Activated CD4-positive, alpha-beta T cell treated with anti-CD3 and anti-CD28 coated beads, Interleukin-2, amount 50 U/mL, for 4 hours (primary cell): ENCODE measurements at places on chromosomes 13 and 19.

DNA sequence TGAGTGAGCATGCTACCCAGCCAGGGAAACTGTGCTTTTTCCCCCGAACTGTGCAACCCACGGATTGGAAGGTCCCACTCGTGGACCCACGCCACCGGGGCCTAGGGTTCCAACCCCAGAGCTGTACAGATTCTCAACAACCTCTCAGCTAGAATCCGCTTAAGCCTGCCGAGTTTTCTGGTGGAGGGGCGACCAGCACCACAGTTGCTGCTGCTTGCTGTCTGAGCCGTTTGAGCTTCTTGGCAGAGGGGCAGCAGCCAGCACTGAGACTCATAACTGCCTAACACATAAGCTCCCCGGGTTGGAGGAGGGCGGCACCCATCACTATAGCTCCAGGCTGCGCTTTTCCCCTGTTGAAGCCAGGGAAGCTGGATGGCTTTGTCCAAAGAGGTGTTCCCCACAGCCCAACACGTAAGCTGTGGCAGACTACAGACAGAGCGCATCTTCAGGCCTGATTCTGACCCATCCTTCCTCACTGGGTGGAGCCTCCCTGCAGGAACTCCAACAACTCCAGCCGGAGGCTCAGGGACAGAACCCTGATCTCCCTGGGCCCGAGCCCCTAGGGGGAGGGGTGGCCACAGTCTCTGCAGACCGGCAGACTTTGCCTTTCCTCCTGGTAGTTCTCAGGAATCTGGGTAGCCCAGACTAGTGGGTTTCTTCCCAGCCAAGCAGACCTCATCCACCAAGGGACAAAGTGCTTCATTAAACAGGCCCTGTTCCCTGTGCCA is 871.6 kb downstream of the SLITRK6 start:
- no peak for DNase-seq

DNA sequence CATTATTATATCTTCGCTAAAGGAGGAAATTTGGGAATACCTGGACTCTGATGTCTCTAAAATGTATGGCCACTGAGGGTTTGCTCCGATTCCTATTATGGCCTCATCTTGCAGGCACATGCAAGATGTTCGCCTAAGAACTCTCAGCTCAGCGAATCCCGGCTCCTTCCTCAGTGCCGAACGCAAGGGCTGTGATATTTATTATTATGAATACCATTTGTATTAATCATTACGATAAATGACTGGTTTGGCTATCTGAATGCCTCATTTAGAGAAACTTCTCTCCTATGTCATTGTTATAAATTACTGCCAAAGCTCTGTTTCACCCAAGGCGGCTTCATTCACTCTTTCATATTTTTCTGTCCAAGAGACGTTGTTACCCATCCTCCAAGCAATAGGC is 369.7 kb upstream of the TSHZ3 start:
- no peak for DNase-seq

DNA sequence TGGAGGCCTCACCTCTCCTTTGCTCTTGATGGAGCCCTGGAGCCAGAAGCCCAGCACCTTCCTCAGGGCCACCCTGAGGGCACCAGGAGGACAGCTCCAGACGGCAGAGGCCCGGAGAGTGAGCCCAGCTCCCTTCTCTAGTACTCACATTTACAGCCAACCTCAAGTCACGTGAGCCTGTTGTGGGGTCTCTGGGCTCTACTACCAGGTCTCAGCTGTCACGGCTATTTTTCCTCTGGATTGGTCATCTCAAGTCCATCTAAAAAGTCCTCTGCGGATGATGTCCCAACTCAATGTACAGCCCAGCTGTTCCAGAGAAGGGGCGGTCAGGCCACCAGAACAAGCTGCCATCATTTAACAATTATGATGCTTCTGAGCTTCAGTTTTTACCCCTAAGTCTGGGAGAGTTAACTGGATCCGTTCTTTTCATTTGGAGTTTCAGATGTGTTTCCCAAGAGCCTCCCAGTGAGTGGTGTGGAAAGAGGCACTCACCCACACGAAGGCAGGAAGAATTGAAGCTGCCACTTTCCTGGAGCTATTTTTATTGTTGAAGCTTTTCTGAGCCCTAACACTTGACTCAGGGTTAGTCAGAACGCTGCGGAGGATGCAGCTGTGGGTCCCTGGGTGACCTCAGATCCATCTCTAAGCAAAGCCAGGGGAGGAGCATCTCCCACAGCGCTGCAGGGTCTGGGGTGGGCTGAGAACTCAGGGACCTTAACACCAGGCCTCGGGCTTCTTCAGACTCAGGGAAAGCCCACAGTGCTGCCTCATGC is 143.5 kb upstream of the UBL3 start:
- DNase-seq, result no peak

- DNase-seq, result no peak
Observed at GRCh38 chr19:19372656-19373416, 32.6 kb upstream of the GATAD2A start.

- no peak for DNase-seq
Observed at GRCh38 chr19:17926044-17926443, 6.8 kb upstream of the CCDC124 start.

- no peak for DNase-seq
Observed at GRCh38 chr19:15419413-15420025, 731 bp upstream of the AKAP8L start.

GRCh38 chr13:75299246-75299645 is 182.7 kb downstream of the TBC1D4 start:
- DNase-seq, result no peak

GRCh38 chr13:29402166-29402636 is 193.3 kb downstream of the SLC7A1 start:
- DNase-seq, result no peak

- DNase-seq, result no peak
Observed at GRCh38 chr13:76656056-76656455, 230.1 kb downstream of the KCTD12 start.

DNA sequence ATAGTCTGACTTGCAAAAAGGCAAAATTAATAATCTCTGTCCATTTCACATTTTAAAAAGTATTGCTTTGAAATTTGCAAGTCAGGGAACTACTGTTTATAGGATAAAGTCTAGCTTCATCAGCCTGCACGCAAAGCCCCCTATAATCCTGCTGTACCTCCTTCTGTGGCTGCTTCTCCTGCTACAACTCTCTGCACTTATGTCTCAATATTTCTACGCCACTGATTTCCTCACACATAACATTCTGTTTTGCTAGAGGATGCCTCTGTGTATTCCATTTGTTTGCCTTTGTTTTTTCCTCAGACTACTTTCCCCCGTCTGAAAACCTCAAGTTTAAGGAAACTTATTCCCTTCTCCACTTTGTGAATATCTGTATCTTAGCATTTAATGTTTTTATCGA is 389.9 kb downstream of the RFC3 start:
- no peak for DNase-seq

- no peak for DNase-seq
Observed at GRCh38 chr19:55069865-55070197, 5.8 kb upstream of the EPS8L1 start.

DNA sequence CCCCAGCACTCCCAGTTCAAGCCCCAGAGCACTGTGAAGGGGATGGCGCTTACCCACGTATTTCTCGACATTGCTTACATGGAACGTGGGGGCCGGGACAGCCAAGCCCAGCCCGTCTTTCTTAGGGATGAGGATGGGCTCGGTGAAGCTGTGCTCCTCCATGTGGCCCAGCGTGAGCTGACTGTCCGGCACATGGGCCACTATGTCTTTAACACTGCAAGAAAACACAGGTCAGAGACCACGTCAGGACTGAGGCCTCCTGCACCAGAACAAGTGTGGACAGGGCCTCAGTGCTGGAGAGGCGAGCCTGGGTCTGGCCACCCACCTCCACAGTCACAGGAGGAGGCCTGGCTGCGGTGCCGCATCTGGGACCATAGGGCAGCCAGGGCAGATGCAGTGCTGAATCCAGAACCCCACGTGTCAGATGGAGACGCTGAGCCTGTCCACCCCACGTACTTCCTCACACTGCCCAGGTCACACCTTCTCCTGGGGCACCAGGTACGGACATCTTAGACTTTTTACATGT is 125.2 kb downstream of the TUBA3C start:
- no peak for DNase-seq

DNA sequence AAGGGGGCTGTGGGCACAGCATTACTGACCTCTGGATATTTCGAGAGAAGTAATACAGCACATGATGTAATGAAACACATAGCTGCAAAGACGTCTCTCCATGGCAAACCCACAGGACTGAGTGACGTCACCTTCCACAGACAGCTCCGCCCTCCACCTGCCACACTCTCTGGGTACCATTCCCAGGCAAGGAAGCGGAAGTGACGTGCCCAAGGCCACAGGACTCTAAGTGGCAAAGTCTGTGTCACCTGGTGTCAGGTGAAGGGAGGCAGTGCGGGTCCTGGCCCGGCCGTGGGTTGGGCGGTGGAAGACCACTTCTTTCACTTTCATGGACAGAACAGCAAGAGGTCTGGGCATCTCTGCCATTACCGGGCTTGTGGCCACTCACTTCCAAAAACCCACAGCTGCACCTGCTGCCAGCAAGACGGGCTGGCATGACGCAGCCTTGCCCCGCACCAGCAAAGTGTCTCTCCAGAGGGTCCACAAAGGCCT is 6.8 kb upstream of the ADPRHL1 start:
- no peak for DNase-seq

- no peak for DNase-seq
Observed at GRCh38 chr13:49498206-49498605, 2.5 kb downstream of the PHF11 start.

- no peak for DNase-seq
Observed at GRCh38 chr19:52653161-52653560, 15.0 kb upstream of the ZNF83 start.

DNA sequence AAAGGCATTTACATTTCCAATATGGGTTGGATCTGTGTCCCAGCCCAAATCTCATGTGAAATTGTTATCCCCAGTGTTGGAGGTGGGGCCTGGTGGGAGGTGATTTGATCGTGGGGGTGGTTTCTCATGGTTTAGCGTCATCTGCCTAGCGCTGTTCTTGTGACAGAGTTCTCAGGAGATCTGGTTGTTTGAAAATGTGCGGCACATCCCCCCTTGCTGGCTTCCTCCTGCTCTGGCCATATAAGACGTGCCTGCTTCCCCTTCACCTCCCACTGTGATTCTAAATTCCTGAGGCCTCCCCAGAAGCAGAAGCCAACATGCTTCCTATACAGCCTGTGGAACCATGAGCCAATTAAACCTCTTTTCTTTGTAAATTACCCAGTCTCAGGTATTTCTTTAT is 126.2 kb upstream of the FNDC3A start:
- DNase-seq, result no peak

GRCh38 chr19:1146412-1146699 is 27.7 kb downstream of the SBNO2 start:
- DNase-seq, result no peak

DNA sequence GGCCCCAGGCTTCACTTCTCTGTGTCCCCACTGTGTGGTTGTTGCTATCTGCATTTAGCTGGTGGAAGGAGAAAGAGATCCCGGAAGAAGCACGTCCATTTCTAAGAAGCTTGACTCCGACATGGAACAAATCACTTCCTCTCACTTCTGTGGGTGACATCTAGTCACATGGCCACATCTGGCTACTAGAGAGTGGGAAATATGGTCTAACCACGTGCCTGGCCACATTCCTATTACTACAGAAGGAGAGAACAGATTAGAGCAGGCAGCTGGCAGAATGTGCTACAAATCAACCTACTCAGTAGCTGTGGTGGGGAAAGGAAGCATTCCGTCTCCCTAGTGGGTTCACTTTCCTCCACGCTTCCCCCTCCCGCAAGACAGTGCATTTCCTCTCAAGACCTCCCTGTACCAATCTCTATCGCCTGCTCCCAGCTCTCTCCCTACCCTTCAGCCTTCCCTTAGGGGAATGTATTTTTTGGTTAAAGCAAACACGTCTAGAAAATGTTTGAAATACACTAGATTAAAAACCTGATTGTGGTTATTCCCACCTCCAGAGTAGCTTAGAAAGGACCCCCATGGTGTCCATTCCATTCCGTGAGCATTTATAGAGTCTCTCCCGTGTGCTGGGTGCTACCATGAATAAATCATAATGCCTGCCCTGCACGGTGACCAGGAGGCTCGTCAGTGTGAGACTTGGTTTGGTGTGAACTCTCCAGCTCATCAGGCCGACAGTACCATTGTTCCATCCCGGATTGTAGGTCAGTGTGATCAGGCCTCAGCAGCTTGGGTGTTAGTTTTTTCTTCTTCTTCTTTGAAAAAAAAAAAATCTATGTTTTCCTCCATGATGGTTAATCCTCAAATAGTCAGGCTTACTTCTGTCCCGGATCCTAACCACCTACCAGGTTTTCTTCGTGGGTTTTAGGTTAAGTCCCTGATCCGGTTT is 8.0 kb upstream of the AMER2 start:
- no peak for DNase-seq

DNA sequence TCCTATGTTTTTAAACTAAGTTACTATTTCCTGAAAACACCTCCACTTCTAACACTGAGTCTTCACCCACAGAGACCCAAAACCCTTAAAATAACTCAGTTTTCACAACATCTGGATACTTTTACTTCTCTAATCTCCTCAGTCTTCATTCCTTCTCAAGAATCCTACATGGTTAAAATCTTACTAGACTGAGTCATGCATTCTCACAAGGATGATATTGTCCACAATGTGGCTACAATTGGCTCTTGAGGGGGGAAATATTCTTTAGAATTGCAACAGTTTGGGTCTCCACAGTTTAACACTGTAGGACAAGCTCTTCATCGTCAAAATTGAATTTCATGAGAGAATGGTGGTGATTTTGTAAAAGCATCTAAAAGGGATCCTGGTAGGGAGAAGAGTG is 397.1 kb downstream of the SLITRK5 start:
- DNase-seq, result no peak

- DNase-seq, result no peak
Observed at GRCh38 chr19:8489561-8490394, 12.7 kb downstream of the PRAM1 start.

DNA sequence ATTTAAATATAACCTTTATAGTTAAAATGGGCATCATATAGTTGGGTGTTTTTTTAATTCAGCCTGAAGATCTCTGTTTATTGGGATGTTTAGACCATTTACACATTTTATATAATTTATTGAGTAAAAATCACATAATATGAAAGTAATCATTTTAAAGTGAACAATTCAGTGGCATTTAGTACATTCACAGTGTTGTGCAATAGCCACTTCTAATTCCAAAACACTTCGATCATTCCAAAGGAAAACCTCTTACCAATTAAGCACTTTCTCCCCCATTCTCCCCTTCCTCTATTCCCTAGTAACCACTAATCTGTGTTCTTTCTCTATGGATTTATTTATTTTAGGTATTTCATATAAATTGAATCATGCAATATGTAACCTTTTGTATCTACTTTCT is 30.2 kb downstream of the ZNF527 start:
- no peak for DNase-seq

DNA sequence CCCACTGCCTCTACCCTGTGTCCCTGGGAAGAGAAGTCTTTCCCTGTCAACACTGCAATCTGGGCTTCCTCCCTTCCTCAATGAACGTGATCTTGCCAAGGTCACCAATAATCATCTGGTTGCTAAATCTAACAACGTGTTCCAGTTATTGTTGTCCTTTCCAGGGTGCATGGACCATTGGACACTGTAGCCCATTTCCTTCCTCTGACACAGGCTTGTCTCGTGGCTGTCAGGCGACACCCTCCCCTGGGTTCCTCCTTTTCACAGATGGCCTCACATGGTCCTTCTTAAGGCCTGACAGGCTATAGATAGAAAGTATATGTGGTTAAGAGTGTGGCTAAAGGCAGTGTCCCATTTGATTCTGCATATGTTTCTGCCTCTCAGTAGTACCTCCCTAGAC is 67.7 kb upstream of the STARD13 start:
- no peak for DNase-seq

- no peak for DNase-seq
Observed at GRCh38 chr13:30039511-30039911, 189.1 kb upstream of the UBL3 start.
